ENCODE measurements at places on chromosomes 11 and 22.

DNA sequence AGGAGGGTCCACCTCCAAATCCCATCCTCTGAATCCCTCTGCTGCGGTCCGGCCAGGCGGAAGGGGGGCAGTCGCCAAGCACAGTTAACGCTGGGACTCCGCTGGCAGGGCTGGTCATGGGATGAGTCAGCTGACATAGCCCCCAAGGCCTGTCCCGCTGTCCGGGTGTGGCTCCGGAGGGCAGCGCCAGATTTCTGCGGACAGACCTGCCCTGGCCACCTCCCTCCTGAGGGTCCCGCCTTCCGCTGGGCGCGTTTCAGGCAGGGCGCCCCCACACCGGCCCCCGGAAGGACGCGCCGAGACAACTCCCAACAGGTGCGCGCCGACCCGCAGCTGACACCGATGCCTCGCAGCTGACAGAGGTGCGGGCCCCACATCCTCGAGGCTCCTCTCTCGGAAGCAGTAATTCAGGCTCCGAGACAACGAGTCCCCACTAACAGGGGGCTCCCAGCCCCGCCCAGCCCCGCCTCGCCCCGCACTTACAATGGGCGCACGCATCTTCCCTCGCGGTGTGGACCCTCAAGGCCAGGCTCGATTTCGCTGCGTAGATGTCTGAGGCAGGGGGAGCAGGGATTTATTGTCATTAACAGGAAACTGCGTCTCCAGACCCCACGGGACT, 607 bp downstream of the PLAAT3 start:
- DNase-seq, result no peak

DNA sequence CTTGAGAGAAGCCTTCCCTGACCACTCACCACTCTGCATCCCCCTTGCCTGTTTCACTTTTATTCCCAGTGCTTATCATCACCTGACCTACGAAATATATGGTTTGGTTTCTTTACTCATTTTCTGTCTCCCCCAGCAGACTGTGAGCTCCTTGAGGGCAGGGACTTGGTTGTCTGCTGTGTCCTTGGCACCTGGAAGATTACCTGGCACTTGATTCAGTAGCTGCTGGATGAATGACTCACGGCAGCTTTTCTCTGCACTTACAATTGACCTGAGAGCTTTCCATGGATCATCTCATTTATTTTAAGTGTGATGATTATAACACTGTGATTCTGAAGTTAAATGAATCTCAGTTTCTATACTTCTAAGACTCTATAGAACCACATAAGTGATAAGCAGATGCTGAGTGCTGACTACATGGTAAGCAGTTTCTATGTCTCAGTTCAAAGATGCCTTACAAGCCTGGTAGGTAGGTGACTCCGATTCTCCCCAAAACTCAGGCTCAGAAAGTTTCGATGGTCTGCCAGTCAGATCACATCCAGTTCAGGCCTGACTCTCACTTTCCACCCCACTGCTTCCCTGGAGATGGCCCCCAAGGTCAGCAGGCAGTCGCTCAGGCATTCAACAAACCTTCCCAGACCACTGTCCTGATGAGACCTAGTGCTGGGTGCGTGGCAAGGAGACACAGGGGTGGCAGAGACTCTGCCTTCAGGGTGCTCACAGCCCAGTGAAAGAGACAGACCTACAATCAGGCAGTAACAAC, 11.6 kb downstream of the IL2RB start:
- DNase-seq, result no peak

- DNase-seq, result no peak
Measured at GRCh38 chr22:24485608-24486007, 9.5 kb upstream of the UPB1 start.

DNA sequence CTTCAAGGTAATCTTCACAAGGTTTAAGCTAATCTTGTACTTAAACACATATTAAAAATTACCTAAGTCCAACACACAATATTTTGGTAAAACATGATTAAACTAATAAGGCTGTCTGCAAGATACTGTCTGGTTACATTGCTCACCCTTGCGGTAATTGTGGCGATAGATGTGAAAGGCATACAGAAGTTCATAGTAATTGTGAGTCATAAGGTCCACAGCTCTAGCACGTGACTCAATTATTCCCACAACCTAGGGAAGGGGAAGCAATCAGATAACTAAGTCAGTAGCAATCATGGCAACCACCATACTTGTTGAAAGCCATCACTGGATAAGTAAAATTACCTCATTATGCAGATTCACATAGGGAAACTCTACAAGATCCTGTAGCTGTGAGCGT, 30.5 kb upstream of the FNBP4 start:
- peak; percentile 9 for DNase-seq

DNA sequence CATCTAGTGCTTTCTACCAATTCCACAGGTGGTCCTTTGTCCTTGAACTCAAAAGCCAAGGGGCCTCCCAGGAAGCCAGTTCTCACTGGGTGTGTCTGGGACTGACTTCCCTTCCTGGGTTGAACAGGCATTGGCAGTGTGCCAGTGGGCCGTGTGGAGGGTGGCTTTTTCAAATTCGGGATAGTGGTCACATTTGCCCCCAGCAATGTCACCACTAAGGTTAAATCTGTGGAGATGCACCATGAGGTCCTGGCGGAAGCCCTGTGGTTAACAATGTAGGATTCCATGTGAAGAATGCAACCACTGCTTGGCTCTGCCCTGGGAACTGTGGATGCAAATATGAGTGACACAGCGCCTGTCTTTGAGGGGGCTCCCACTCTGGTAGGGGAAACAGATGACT, 53.2 kb upstream of the MTNR1B start:
- DNase-seq, result no peak

- peak; percentile 9 for DNase-seq
Measured at GRCh38 chr11:18853086-18853720, 61.6 kb upstream of the PTPN5 start.

DNA sequence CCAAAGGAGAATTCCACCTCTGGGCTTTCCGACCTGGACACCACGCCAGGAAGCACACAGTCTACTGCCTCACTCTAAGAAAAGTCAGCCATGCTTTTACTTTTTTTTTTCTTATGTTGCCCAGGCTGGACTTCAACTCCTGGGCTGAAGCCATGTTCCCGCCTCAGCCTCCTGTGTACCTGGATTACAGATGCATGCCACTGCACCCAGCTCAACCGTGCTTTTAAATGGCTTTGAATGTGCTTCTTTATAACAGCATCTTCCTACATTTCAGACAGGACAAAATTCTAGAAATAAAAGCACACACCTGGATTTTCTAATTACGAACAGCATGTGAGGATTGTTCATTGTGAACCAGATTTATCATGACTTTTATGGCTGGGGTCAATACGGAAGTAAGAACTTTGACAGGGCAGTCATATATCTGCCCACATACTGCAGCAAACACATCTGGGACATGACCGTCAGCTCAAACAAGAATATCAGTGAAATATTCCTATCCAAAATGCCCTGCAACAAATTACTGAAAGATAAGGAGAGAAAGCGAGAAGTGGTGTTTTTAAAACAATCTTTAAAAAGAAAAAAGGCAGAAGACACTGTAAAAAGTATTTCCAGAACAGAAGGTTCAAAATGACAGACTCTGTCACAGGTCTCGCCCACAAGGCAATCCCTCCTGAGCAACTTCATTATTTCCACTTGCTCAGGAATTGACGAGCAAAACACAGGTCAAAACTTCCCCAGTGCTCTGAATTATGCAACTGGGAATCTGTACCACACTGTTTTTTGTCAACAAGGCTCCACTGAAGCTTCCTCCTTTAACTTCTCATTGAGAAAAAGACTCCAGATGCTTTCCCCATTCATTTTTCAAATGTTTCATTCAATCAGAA, 42.1 kb downstream of the PACSIN2 start:
- DNase-seq, result no peak

DNA sequence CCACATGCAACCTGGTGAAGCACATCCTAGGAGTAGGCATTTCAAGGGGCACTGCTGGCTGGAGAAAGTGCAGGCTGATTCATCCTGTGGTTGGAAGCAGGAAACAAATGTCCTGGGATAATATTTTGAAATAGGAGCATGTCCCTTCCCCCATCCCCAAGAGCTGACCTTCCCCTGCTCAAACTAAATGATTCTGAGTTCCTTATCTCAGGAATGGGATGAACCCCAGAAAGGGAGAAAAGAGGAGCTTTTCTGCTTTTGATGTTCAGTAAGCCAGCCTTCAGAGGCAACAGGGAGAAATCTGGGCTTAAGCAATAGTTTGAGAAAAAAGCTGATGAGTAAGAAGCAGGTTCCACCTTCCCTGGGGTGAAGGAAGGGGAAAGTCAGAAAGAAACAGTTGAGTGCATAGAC, 19.5 kb upstream of the SPON1 start:
- no peak for DNase-seq

GRCh38 chr11:100832829-100833228, 145.7 kb downstream of the ARHGAP42 start:
- DNase-seq, result no peak

DNA sequence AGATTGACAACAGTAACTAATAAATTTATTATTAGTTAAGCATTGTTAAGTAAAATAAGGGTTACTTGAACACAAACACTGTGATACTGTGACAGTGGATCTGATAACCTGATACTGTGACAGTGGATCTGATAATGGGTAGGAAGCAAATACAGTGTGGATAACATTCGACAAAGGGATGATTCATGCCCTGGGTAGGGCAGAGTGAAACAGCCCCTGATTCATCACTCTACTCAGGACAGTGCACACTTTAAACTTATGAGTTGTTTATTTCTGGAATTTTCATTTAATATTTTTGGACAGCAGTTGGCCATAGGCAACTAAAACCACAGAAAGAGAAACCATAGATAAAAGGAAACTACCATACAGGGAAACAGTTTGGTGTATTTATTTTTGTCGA, 60.8 kb upstream of the CTSC start:
- peak; percentile 38 for DNase-seq

DNA sequence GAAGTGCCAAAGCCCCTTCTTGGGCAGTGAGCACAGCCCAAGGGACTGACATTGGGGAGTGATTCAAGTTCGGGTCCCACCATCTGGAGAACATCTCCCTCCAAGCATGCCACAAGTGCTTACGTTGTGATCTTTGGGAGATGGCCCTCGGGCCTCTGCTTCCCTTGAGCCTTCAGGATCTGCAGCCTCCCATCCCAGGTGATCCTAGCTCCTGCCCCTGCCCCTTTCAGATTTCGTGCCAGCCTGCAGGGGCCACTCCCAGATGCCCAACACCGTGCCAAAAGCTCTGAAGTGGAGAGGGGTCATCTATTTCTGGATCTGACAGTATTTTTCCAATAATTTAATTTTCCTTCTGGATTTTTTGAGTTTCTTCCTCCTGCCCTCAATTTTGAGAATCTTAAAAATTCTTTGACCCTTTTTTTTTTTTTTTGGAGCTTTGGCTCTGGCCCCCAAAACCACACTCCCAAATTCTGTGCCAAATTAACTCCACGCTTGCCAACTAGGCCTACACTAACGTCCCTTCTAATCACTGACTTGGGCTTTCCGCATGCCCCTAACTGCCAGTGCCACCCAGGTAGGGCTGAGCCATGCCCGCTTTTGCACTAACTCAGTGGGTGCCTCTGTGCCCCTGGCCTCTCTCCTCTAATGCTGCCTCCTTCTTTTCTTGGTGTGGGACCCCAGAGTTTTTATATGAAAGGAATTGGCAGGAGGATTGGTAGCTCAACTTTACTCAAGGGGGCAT, 25.3 kb downstream of the PHLDB1 start:
- no peak for DNase-seq

- DNase-seq, result no peak
Measured at GRCh38 chr11:103202048-103202651, 92.9 kb downstream of the DYNC2H1 start.

DNA sequence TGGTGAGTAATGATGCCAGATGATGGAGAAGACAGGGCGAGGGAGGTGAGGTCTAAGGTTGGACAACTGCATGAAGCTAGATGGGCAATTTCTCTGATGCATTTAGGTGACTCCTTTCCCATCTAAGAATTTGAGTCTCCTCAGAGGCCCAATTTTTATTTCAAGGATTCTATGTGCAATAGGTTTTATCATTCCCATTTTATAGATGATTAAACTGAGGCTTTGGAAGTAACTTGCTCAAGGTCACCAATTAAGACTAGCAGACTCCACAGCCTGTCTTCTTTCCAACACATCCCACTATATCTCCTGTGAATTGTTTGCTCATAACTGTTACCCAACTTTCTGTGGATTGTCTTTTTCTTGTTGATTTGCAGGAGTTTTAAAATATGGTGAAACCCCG, 28.5 kb downstream of the DSCAML1 start:
- DNase-seq, result no peak

DNA sequence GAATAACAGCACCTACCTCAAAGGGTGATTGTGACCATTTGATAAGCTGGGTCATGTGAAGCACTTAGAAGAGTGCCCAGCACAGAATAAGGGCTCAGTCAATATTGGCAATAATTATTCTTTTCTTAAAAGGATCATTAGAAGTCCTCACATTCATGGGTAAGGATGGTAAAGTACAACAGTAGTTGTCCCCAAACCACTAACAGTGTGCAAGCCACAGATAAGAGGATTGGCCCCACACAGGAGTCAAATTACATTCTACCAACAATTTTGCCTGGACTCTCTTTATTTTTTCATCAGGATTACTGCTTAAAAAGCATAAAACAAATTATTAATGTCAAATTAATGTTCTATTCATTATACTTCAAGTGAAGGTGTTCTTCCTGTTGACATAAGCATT, 271.5 kb upstream of the PDGFD start:
- no peak for DNase-seq

GRCh38 chr11:66591175-66591574, 1.7 kb downstream of the CCDC87 start:
- DNase-seq, result no peak

GRCh38 chr11:115919341-115920091, 415.3 kb upstream of the CADM1 start:
- DNase-seq, result no peak

GRCh38 chr22:44068422-44069191, 44.5 kb downstream of the PARVB start:
- DNase-seq, result no peak

GRCh38 chr11:48064306-48064705, 83.9 kb downstream of the PTPRJ start:
- DNase-seq, result no peak

DNA sequence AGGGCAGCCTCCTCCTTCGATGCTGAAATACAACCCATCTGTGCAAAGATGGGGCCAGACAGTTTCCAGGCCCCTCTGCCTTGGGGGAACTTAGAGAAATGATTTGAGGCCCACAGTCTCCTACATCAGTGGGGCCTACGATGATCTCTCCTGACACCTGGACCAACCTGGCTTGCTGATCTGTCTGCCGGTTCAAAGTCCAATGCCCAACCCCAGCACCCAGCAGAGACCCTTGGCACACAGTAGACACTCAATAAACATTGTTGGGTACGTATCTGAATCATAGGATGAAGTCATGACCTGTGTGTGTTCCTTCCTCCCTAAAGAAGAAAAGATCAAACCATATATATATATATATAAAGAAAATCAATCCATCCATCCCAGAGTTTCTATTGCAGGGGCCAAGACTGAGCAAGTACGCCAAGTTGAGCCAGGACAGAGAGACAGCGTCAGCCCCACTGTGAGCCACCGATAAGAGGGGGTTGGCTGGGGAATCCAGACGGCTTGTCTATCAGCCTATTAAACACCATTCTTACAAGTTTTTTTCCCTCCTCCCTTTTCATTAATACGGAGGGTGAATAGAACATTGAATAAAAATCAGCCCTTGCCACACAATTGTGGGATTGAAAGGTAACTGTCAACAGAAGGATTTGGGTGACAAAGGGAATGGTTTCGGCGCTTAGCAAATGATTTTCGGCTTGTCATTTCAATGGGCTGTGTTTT, 244.1 kb downstream of the MN1 start:
- no peak for DNase-seq

Measured in HFF-Myc (cell line).